ENCODE measurements at places on chromosomes 7 and 10.

- H3K27ac ChIP-seq, result no peak overlapping the region
- H3K4me3 ChIP-seq, result no peak overlapping the region
- H3K36me3 ChIP-seq, result no peaks in the 10 kb centered on the region
Observed at GRCh38 chr10:91879515-91880170, 29.6 kb downstream of the FGFBP3 start.

DNA sequence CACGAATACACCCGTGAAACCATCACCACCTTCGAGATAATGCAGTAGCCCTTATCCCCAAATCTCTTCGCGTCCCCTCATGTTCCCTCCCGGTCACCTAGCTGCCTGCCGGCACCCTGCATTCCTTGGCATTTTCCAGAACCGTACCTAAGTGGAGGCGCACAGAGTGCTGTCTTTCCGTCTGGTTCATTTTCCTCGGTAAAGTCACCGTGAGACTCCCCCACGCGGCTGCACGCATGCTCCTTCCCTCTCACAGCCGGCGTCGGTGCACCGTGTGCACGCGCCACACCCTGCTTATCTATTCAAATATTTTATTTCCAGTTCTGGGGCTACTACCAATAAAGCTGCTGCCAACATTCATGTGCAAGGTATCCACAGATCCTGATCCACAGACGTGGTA is 65.5 kb upstream of the NKX6-2 start:
- H3K27ac ChIP-seq, result no peak overlapping the region
- no peak for DNase-seq
- H3K4me3 ChIP-seq, result no peak overlapping the region
- peaks cover 2% of the 10 kb centered on the region for H3K4me1 ChIP-seq
- no peaks in the 10 kb centered on the region for H3K36me3 ChIP-seq
- H3K27me3 ChIP-seq, result no peaks in the 10 kb centered on the region

DNA sequence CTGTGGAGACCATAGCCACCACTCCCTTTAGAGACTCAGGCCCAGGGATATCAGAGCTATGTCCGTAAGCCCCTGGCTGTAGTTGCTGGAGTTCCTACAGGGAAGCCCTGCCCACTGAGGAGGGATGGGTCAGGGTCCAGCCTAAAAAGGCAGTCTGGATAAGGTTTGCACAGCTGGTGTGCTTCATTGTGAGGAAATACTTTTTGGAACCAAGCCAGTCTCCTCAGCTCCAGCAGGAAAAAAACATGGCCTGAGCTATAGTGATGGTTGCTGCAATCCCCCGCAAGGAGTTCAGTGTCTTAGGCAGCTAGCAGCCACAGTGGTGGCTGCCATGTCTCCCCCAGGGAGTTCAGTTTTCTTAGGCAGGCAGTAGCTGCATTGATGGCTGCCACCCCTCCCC is 52.6 kb upstream of the CYP2C8 start:
- no peak overlapping the region for H3K27ac ChIP-seq
- no peak overlapping the region for H3K4me3 ChIP-seq
- DNase-seq, result no peak
- no peaks in the 10 kb centered on the region for H3K36me3 ChIP-seq

- no peaks in the 10 kb centered on the region for H3K27me3 ChIP-seq
- no peak overlapping the region for H3K27ac ChIP-seq
- H3K36me3 ChIP-seq, result no peaks in the 10 kb centered on the region
- H3K4me1 ChIP-seq, result no peaks in the 10 kb centered on the region
- no peak for DNase-seq
- H3K4me3 ChIP-seq, result no peak overlapping the region
Observed at GRCh38 chr7:7449055-7449454, 86.6 kb downstream of the COL28A1 start.

DNA sequence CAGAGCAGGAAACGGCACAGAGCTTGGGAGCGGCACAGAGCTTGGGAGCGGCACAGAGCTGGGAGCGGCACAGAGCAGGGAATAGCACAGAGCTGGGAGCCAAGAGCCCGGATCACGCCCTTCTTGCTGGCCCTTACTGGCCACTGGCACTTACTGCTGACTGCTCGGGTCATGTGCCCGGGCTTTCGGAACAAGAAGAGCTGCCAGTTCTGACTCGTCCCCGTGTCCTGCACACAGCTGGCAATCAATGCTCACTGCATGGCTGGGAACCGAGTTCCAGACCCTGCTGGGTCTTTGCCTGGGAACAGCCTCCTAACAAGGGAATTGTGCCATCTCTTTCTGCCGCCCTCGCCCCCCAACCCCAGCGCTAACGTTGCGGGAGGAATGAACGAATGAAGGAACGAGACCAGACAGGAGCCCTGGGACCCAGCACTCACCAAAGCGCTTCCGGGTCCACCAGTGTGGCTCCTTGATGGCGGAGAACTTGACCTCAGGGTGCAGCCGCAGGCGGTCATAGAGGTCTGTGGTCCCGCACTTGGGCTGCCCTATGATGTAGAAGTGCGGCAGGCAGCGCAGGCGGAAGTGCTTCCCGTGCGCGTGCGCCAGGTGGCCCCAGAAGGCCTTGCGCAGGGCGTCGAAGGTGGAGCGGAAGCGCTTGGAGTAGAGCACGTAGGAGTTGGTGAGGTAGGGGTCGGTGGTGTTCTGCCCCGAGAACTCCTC is 49.1 kb downstream of the CHST15 start:
- no peaks in the 10 kb centered on the region for H3K27me3 ChIP-seq
- no peak overlapping the region for H3K27ac ChIP-seq
- no peaks in the 10 kb centered on the region for H3K4me1 ChIP-seq
- DNase-seq, result no peak
- no peaks in the 10 kb centered on the region for H3K36me3 ChIP-seq
